T-helper 17 cell (primary cell): ENCODE measurements at places on chromosomes 12 and 14. TPM values are rescaled to one million over a fixed set of nuclear protein-coding genes. Genes with fewer than 3 reads are reported as not detected.
A peak's percentile ranks its signal among the peaks of the same experiment; 100 is the strongest.

GRCh38 chr12:3973973-3974644 lies 100.9 kb upstream of the PARP11 start:
- peaks cover 39% of the 10 kb centered on the region for H3K4me1 ChIP-seq
- H3K4me3 ChIP-seq, result peak overlapping the region; percentile 75
- H3K36me3 ChIP-seq, result peaks cover 3% of the 10 kb centered on the region
- DNase-seq, result no peak
- no peaks in the 10 kb centered on the region for H3K27me3 ChIP-seq

DNA sequence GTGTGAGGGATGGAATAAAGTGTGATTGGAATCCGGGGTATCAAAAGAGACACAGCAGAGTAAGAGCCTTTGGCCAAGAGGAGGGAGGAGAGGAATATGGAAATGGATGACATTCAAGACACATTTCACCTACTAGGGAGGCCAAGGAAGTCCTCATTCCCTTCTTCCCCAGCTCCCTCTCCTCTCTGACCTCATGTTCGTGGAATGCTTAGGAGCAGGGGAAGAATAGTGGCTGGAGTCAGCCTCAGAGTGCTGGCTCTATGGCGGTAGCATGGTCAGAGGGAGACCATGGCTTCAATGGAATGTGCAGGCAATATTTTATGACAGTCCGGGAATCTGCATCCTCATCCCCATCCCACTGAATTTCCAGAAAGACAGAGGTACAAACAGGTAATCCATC lies 196.6 kb downstream of the EGLN3 start:
- no peak overlapping the region for H3K4me3 ChIP-seq
- no peak overlapping the region for H3K27ac ChIP-seq
- DNase-seq, result no peak
- H3K4me1 ChIP-seq, result no peaks in the 10 kb centered on the region

- H3K36me3 ChIP-seq, result peaks cover 15% of the 10 kb centered on the region
- no peak overlapping the region for H3K4me3 ChIP-seq
- DNase-seq, result no peak
- no peaks in the 10 kb centered on the region for H3K27me3 ChIP-seq
- peaks cover 53% of the 10 kb centered on the region for H3K4me1 ChIP-seq
- H3K27ac ChIP-seq, result peak overlapping the region; percentile 97
Observed at GRCh38 chr14:91237219-91237618, 7.3 kb downstream of the GPR68 start.

WASHC3 gene
- 27.8 TPM for total RNA-seq

LIN7A gene
- total RNA-seq, result 0.22 TPM

GALNT9 gene
- total RNA-seq, result not detected
